ENCODE measurements at places on chromosomes 3 and 15. TPM values are rescaled to one million over a fixed set of nuclear protein-coding genes. Genes with fewer than 3 reads are reported as not detected.

The ROPN1 gene
- total RNA-seq = not detected

The CHCHD4 gene
- total RNA-seq = 13.8 TPM

DNA sequence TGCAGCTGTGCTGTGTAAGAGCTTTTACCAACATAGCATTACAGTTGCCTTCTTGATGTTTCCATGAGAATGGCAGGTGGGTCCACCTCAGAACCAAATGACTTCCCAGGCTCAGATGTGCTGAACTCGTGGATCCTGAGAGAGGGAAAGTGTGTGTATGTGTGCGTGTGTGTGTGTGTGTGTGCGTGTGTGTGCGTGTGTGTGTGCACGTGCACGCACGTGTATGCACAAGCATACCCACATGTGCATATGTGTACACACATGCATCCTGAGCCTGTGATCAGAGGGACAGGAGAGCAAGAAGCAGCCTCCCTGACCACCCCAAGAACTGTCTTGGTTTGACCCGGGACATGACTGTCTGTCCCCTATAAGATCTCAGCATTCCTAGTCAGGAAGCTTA, 48.1 kb downstream of the CHDH start:
- H3K36me3 ChIP-seq = no peaks in the 10 kb centered on the region
- no peak for DNase-seq
- H3K4me3 ChIP-seq = no peak overlapping the region
- H3K27ac ChIP-seq = no peak overlapping the region

DNA sequence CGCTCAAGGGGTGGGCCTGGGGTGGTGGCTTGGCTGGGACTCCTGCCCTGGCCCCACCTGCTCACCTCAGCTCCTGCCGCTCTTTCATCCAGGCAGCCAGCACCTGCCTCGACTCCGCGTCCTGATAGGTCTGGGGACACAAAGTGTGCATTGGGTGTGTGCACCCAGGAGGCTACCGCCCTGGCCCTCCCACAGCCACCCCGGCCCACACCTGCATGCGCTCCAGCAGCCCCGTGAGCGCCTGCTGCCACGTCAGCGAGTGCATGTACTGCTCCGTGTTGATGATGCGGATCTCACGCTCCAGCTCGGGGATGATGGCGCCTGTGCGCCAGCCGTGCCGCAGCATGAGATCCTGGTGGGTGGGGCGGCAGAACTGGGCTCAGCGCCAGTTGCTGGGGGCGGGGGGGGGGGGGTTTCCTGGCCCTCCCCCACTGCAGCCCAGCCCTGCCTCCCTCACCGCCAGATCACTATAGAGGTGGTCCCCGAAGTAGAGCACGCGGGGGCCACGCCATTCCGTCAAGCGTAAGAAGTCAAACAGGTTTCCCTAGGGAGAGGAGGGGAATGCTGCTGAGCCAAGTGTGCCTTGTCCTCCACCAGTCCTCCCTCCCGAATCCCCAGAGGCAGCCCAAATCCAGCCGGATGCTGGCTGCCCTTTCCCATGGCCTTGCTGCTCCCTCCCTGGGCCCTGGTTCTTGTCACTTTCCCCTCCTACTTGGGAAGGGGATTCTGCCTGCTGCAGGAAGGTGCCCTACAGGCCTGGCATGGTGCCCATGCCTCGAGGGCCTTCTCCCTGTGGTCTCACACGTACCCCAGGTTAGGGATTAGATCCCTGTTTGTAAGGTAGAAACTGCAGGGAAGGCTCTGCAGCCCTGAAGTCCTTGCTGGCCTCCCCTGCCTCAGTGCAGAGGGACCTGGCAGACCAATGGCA, 8.6 kb downstream of the NT5DC2 start:
- H3K27me3 ChIP-seq = no peaks in the 10 kb centered on the region
- H3K4me3 ChIP-seq = no peak overlapping the region
- DNase-seq = no peak
- H3K27ac ChIP-seq = no peak overlapping the region
- no peaks in the 10 kb centered on the region for H3K36me3 ChIP-seq
